Brain (organoid and tissue), 16 donors: ENCODE measurements at places on chromosomes 5 and 9.

- peak; percentile 71 for DNase-seq
Measured at GRCh38 chr5:64213531-64213930, 47.9 kb downstream of the RNF180 start.

- DNase-seq: no peak
Measured at GRCh38 chr9:4798281-4799032, 5.7 kb downstream of the RCL1 start.

DNA sequence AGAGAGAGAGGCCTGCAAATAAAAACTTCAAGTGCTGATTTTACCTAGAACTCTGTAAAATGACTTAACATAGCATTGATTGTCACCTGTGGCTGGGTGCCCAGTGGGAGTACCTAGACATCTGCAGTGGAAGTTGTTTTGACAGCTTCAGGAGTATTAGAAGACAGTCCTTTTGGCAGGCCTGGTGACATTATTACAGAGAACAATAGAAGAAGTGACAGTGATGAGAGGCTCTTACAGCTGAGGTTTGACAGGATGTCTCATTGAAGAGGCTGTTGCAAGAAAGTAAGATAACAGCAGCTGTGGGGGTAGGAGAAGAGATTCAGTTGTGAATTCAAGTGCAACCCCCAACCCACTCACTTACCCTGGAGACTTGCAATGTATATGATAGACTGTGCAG, 27.9 kb upstream of the MUSK start:
- DNase-seq: peak; percentile 20

GRCh38 chr5:150059623-150060022, 26.7 kb downstream of the CSF1R start:
- no peak for DNase-seq

DNA sequence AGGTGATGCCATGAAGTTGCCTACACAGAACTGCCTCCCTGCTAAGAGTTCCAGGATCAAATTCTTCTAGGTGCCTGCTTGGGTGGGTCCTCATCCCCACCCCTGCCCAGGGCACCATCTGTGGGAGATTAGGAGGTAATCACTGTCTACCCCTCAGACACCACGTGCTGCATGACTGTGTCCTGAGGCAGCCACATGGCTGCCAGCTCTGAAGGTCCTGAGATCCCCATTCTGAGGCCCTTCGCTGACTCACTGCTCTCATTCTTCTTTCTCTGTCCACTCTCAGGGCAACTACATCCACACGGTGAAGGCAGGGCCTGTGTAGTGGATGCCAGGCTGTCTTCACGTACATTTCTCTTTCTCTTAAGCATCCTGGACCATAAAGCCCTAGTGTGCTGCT, 222.9 kb upstream of the ANKRD55 start:
- no peak for DNase-seq

DNA sequence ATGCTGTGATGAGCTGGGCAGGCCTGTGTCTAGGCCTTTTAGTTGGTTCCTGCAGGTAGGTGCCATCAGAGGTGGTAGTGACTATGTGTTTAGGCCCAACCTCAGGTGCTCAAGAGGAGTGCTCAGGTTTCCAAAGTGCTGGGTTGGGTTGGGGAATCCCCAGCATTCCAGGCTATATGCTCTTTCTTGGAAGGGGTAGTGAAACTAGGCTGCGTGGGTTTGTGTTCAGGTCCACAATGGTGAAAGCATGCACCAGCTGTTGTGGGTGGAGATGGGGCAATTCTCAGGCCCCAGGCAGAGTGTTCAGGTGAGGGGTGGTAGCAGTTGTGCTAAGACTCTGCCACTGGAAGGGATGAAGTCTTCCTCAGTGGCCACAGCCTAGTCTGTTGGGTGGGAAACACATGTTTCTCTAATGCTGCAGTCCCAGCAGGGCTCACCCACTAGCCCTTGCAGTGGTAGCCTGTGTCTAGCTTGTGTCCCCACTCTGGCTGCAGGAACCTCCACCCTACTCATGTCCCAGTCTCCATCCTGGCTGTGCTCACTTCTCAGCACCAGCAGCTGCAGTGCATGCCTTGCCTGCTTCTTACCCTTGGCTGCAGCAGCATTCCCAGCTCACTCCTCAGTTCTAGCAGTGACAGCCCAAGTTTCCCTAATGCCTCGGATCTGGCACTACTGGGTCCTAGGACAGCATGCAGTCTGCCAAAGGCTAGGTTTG, 78.9 kb downstream of the FAM170A start:
- no peak for DNase-seq

DNA sequence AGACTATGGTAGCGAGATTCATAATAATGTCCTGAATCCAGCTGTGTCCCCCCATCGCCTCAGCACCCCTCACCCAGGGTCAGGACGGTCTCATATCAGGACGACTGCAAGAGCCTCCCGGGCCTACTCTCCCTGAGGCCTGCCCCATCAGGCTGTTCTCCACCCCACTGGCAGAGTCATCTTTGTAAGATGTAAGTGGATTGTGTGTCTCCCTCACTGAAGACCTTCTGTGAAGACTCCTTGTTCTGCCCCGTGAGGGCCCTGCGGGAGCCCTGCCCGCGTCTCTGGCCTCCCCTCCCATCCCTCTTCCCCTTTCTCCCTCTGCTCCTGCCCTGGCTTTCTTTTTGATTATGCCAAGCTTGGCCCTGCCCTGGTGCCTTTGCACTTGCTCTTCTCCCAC, 43.9 kb upstream of the SAP30L start:
- DNase-seq: no peak

GRCh38 chr5:142304013-142304701, 20.7 kb downstream of the SPRY4 start:
- no peak for DNase-seq

- no peak for DNase-seq
Measured at GRCh38 chr5:178602752-178603151, 12.6 kb upstream of the COL23A1 start.

DNA sequence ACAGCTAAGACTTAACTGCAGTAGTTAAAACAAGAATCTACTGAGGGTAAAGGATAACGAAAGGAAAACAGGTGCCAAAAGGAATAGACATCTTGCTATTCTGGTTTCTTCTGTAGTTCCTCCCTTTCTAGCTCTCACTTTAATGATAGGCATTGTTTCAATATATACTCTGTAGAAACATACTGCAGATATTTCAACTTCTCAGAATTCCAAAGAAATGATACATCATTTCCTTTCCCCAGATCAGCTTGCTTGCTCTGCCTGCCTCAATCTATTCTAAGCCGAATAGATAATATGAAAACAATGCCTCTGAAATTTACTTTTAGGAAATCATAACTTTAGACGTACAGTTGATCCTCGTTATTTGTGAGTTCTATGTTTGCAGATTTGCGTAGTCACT, 46.3 kb downstream of the ACO1 start:
- DNase-seq: no peak

- DNase-seq: no peak
Measured at GRCh38 chr5:114953565-114953964, 216.1 kb downstream of the TRIM36 start.

GRCh38 chr9:97386733-97387503, 25.0 kb upstream of the TDRD7 start:
- peak; percentile 81 for DNase-seq

DNA sequence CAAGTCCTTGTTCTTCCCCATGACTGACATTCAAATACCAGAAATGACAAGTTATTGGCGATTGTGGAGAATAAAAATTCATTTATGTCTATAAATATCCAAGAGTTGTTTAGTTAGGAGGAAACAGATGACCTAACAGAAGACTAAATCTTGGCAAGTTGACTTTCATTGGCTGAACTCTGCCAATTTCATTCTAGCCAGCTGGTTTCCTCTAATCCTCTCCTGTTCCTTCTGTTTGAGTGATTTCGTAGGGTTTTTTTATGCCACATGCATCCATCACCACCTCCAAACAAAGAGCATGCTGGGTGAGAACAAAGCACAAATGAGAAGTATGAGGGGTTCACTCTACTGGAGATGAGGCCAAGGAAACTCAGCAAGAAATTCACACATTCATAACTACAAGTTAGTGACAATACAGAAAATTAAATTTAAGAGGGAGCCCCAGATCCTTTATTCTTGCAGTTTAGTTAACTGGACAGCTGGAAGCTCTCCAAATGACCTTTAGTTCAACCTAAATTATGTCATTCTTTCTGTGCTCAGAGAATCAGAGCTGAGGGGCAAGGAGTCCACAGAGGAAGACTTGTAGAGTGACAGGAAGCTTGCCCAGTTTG, 932.0 kb downstream of the TLE4 start:
- peak; percentile 72 for DNase-seq

DNA sequence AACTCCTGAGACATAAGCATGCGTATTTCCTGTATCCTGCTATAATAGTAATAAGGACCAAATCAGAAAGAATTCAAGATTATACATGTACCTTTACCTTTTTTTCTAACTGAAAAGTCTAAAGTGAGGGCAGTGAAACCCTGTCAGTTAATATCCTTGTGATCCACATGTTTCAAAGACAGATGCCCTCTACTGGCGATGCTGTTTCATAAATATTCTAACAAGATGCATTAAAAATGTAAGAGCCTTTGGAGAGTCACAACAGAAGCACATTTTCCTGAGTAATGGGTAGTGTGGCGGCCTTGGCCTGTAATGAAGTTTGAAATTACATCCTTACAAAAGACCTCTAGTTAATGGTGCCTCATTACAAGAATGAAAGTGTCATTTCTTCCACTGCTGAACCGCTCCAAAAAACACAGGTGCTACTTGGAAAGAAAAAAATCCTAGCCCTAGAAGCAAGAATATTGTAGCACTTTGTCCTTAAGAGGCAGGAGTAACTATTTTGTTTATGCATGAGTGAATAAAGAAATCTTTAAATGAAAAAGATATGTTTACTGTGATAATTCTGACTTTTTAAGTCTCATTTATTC, 232.6 kb downstream of the EPB41L4A start:
- DNase-seq: peak; percentile 70

DNA sequence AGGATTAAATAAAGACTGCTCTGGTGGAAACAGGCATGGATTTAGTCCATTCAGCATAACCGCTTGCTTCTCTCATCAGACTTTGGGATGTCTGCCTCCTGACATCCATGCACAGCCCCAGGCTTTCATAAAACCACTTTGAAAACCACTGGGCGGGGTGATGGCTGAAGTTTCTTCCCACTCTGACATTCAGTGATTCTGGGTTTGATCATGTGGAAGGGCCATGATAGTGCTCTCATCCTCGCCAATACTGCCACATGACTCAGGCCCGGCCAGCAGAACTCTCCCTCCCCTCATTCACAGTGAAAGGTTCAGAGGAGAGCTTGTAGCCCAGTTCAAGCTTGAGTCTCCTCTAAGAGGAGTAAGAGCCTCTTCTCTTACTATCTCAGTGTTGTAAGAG, 29.6 kb upstream of the GLRA1 start:
- DNase-seq: no peak

DNA sequence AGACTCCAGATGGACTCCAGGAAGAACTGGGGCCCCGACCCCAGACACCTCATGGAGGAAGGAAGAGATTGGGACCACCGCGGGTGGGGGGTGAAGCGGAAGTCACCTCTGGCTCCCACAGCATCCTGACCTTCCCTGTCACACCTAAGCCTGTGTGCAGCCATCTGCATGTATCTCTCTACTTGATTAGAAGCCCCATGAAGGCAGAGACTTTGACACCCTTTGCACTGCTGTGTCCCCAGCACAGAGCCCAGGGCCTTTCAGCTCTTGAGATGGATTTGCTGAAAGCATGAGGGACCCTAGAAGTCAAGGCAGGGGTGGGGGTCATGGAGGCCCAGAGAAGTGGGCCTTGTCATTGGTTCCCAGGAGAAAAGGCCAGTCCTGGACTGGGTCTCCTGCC, 2.8 kb upstream of the ENG start:
- no peak for DNase-seq

DNA sequence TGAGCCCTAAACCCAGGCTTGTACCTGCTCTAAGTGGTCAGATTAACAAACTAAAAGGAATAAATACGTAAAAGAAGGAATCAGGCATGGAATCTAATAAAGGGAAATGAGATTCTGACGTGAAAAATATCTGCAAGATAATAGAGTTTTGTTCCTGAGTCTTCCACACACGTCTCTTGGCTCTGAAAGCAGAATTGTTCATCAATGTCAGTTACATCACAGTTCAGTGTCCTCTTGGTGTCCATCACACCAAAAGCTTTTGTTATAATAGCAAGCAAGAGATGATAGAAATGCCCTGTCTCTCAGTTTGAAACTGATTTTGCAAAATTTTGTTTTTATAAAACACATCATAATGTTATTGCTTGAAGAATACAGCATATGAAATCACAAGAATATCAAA, 34.7 kb upstream of the NMUR2 start:
- no peak for DNase-seq

GRCh38 chr5:88393042-88393441, 124.4 kb upstream of the TMEM161B start:
- peak; percentile 66 for DNase-seq

GRCh38 chr5:169389318-169389717, 88.4 kb upstream of the SLIT3 start:
- no peak for DNase-seq

DNA sequence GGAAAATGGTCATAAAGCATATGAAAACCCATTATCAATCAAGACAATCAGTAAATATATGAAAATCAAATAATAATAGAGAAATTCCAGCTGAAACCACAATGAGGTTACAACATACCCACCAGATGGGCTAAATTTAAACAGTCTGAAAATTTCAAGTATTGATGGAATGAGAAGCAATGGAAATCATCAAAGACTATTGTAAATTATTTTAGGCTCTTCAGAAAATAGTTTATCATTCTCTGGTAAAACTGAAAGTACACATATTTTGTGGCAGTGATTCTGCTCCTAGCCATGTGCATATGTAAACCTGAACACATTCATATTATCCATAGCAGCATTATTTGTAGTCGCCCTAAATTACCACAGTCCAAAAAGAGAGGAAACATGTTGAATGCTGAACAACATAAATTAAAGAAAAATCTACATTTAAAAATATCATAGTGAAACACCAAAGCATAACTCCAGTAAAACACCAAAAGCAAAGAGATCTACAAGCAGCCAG, 215.3 kb downstream of the PRELID2 start:
- no peak for DNase-seq

DNA sequence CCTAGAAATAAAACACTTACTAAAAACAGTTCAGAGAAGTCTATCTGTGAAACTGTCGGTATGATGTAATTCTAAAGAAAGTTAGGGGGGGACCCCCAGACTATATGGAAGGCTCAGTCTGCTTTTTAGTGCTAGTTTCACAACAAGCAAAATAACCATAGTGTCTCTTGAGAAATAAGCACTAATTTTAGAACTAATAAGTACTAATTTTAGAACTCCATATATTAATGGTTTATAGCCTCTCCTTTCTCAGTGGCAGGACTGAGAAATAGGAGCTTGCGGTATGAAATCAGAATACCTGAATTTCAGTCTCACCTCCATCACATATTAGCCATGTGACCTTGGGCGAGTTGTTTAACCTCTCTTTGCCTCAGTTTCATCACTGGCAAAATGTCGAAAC, 1.4 kb upstream of the PHF24 start:
- DNase-seq: no peak

DNA sequence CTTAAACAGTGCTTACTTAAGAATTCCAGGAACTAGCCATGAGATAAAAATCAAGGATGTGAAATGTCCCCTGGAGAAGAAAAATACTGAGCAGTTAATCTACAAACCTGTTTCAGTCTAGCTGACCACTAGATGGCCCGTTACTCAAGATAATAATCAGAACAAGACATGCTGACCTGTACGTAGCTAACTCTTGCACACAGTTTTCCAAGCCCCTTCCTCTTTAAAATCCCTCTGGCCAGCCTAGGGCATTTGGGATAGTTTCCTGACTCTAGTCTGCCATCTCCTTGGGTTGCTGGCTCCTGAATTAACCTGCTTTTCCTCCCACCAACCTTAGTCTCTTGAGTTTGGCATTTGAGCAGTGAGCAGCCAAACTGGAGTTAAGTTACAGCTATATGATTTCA, 59.2 kb upstream of the TRAF1 start:
- DNase-seq: peak; percentile 65
